Effector memory CD4-positive, alpha-beta T cell (primary cell): ENCODE measurements at places on chromosomes 11 and 22.

- DNase-seq, result no peak
Measured at GRCh38 chr11:60926500-60926899, 2.2 kb downstream of the TMEM132A start.

DNA sequence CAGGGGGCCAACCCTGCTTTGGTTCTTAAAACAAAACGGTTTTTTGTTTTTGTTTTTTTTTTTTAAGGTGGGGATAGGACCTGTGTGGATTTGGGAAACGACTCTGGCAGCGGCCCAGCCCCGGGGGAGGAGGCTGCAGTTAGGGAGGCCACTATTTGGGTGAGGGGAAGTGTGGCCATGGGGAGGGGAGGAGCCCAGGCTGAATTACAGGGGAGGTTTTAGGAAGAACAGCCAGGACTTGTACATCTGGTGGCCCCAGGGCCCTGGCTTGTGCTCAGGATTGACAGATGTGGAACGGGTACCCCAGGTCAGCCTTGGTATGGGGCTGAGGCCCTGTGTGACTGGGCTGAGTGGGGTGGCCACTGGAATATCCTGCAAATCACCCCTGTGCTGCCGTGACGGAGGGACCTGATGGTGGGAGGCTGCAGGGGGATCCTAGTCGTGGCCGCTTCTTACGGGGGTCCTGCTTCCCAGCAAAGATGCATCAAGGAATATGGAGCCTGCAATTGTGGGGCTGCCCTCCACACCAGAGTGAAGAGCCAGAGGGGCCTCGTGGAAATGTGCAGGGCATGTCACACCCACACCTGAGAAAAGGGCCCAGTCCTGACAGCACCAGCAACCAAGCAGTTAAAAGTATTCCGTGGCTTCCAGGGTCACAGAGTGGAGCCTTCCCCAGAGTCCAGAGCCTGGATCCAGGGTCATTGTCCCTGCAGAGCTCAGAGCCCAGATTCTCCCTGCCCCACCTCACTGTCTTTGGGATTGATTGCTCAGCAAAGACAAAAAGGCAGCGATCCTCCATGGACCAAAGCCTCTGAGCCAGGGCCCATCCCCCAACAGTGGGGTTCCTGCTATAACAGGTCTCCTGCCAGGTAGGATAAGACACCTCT is 55.2 kb upstream of the WNT7B start:
- DNase-seq, result no peak

DNA sequence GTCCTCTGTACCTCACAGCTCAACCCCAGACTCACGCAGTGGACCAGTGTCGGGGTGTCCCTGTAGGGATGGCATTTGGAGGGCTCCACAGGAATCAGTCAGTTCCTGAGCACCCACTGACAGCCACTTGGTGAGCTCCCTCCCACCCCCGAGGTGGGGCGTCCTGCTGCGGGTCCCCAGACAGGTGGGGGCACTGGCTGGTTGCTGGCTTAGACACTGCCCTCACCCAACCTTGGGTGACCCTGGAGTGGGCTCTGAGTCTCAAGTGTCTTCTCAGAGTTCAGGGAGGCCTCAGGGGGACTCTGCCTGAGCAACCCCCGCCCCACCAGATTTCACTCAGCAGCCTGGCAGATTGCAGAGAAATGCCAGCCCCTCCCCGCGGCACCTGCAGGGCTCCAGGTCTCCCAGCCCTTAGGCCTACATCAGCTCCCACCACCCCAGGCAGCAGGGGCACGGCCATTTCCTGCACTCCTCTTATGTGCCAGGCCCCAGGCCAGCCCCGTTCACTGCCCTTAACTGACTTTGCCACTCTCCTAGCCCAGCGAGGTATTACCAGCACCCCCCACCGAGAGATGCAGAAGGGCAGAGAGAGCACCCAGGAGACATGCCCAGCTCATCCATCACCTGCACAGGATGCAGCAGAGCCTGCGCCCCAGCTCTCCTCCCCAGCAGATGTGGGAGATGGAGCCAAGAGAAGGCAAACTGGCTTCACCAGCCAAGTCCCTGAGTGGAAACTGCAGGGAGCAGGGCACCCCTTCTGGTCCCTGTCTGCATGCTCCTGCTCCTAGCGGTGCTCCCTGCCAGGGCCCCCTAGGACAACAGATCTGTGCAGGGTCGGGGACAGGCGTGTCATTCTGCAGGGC is 2.4 kb downstream of the PRR5 start:
- DNase-seq, result no peak

- peak; percentile 84 for DNase-seq
Measured at GRCh38 chr11:133956650-133957633, at the start of gene IGSF9B. IGSF9B (minus strand) TSS chr11:133956968; CDS start chr11:133956754, 214 bp downstream.

DNA sequence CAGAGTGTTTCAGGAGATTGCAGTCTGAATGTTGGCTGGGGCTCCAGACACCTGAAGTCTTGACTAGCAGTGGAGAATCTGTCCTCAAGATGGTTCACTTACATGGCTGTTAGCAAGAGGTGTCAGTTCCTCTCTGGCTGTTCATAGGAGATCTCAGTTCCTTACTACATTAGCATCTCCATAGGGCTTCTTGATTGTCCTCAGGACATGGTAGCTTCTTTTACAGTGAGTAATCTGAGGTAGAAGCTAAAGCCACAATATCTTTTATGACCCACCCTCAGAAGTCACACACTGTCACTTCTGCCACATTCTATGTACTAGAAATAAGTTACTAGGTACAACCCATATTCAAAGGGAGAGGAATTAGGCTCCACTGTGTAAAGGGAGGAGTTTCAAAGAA is 10.5 kb upstream of the PATL1 start:
- DNase-seq, result no peak

DNA sequence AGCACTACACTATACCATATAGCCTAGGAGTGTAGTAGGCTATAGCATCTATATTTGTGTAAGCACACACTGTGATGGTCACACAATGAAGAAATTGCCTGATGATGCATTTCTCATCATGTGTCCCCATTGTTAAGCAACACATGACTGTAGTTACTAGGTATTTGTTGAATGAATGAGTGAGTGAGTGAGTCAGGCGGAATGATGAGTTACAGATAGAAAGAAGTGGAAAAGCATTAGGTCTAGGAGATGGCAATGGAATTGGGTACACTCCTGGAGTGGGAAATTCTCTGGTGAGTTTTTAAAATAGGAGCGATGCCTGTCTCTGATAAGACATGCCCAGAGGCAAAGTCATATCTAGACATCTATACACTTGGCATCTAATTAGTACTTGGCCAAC is 160.5 kb upstream of the TBCEL start:
- DNase-seq, result no peak

- DNase-seq, result no peak
Measured at GRCh38 chr11:86606836-86607481, 65.5 kb downstream of the ME3 start.

DNA sequence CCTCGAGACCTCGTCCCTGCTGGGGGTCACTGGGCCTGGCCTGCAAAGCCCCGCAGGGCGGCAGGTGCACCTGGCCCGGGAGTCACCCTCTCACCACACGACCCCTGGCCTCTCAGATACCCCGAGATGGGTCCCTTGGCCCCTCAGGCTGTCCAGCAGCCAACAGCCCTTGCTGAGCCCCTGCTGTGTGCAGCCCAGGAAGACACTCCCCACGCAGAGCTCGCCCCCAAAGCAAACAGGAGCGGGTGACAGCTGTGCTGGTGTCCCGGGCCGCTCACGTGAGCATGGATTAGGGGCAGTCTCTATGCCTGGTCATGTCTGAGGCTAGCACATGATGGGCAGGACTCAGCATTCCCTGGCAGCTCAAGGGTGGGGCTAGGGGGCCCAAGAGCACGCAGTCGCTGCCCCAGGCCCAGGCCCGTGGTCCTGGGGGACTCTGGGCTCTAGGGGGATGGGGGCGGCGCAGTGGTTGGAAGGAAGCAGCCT is 31.3 kb downstream of the WNT7B start:
- DNase-seq, result no peak

DNA sequence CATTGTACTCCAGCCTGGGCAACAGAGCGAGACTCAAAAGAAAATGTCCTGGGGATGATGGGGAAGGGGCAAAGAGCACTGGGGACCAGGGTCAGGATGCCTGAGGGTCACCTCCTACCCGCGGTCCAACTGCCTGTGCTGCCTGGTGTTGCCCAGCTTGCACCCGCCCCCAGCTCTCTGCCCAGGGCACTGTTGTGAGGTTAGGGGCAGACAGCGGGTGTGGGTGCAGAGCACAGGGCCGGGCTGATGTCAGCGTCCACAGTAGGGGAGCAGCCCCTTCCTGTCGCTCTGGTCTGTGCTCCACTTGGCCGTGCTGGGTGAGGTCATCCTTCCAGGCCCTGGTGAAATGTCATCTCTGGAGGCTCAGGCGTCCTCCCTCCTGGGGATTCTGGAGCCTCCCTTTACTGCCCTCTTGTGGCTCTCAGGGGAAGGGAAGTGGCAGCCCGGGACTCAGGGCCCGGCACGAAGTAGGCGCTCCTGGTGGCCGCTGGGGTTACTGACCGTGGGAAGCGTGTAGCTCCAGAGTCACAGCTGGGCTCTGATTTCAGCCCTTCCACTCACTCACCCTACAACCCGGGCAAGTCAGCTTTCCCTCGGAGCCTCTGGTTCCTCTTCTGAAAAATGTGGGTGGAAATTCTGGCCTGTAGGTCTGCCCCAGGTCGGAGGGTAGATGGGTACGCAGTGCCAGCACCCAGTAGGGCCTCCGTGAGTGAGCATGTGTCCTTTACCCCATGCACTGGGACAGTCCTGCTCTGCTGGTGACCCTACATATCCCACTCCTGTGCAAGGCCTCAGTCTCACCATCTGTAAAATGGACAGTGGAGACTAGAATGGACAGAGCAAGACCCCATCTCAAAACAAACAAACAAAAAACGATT is 17.3 kb upstream of the PRR5 start:
- DNase-seq, result peak; percentile 69

DNA sequence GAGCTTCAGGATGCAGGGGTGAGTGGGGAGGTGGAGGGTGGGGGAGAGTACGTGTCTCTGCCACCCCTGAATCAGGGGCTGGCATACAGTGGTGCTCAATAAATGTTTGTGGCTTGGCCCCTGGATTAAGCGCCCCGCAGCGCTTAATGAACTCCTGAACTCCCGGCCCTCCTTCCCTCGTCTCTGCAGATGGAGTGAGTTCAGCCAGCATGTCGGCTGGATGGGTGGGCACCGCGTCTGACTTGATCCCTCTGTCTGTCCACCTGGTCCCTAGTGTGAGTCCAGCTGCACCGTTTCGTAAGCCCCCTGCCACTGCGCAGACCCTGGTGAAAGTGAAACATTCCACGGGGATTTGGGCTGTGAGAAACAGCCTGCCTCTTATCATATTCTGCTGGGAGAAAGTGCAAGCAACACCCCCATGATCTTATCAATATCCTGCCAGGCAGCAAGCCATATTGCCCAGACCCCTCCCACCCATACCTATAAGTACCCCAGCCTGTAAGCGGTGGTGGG is 12.0 kb upstream of the MRGPRD start:
- no peak for DNase-seq

- DNase-seq, result no peak
Measured at GRCh38 chr11:98979205-98979604, 41.5 kb upstream of the CNTN5 start.

DNA sequence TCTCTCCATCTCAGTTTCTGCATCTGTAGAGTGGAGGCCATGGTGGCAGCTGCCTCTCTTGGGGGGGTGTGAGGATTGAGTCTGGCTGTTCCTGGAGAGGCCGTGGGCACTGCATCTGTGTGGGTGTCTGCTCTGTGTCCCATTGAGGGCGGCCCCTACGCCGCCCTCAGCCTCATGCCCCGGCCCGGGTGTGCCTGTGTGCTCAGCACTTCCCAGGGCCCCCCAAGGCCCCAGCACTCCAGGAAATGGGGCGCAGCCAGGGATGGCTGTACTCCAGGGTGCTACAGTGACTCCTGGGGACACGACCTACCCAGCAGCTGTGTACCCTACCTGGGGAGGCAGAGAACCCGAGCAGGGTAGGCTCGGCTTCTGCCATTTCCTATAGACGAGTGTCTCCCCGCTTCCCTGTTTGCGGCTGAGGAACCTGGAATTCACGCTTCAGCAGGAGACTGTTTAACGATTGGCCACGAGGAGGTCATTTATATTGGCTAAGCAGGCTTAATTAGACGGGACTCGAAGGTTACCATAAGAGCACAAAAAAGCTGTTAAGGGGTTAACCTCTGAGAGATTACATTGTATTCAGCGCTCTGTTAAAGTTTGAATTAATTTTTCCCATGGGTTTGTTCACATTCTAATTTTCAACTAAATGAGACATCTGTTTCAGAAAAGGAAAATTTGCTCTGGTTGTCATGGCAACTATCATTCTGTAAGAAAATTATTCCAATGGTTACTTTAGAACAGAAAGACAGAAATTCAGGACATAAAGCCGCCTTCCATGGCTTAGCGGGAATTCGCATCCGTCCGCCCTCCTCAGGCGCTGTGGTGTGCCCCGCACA is 76.4 kb downstream of the MPPED1 start:
- no peak for DNase-seq

DNA sequence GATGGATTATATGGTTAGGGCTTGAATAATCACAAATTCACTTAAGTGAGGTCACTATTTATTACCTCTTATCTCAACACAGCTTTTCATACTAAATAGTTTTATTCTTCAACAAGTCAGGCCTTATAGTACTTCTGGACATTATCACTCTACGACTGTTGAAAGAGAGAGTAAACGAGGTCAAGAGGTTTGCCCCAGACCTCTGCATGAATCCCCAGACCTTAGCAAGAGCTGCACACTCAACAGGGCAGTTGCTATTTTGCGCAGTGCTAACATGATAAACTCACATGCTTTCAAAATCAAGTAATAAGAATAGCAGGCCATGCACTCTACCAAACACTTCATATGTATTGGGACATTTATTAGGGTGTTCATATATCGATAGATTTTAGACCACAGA is 60.5 kb downstream of the DDI1 start:
- DNase-seq, result no peak

GRCh38 chr11:80727315-80727714 is 1286.5 kb upstream of the TENM4 start:
- DNase-seq, result no peak

DNA sequence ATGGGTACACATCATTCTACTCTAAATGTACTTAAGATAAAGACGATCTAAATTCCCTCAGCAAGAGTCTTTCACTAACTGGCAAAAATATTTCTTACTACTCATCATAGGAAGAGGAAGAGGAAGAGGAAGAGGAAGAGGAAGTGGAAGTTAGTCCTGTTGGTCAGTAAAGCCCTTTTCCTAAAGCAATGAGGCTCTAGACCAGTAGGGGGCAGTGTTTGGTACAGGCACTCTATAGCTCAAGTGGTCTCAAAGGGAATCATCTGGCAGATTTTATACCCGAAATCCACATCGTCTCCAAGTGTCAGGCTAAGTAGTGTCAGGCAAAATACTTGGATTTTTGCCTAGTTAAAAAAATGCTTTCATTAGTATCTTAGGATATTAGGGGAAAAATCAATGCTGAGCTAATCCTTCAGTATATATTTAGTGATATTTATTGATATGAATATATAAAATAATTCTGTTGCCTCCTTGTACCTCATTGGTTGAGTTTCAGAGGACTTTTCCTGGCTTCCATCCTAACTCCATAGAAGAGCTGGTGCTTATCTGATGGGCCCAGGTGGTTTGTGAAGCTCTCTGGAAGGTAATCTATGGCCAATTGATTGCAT is 7.7 kb downstream of the BLID start:
- no peak for DNase-seq

- no peak for DNase-seq
Measured at GRCh38 chr22:19799322-19800190, 39.0 kb downstream of the TBX1 start.
